ENCODE measurements at places on chromosomes 2 and 18. TPM values are rescaled to one million over a fixed set of nuclear protein-coding genes. Genes with fewer than 3 reads are reported as not detected.

GRCh38 chr2:240881913-240882312 lies 13.3 kb downstream of the AGXT start:
- DNase-seq: no peak

DNA sequence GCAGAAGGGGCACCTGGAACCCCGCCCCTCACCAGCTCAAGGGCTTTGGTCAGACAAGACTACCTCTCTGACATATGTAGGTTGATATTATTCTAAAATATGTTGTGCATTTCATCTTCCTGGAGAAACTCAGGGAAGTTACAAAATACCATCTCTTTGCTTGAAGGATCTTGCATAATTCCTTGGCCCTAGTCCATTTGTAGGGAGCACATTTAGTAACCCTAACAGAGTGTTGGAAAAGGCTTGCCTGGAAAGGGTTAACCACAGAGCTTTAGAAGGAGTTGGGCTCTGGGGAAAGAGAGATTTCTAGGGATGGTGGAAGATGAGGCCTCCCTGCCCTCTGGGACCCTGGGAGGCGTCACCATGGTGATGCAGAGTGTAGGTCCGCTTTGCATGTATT lies 143.0 kb upstream of the SLC1A4 start:
- DNase-seq: no peak

DNA sequence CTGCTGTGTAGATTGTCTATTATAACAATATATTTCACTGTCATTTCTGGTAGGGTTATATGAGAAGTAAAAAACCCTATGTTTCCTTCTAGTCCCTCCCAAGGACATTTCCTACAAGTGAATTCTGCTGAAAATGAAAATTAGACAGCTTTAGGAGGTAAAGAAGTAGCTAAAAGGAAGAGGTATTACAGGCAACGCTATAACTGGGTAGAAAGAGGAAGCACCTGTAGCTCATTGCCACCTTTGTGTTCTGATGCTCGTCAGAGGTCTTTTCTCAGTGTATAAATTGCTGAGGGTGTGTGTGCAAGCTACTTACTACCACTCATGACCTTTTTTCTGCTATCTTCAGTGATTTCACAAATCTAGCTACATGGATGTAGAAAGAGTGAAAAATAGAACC lies 1.4 kb downstream of the DNAJC10 start:
- no peak for DNase-seq

GRCh38 chr2:229610872-229611271 lies 103.5 kb downstream of the DNER start:
- no peak for DNase-seq

- no peak for DNase-seq
These were observed 378.3 kb downstream of the EN1 start for GRCh38 chr2:118469103-118469502.

- DNase-seq: no peak
These were observed 8.1 kb downstream of the LBH start for GRCh38 chr2:30239308-30239985.

DNA sequence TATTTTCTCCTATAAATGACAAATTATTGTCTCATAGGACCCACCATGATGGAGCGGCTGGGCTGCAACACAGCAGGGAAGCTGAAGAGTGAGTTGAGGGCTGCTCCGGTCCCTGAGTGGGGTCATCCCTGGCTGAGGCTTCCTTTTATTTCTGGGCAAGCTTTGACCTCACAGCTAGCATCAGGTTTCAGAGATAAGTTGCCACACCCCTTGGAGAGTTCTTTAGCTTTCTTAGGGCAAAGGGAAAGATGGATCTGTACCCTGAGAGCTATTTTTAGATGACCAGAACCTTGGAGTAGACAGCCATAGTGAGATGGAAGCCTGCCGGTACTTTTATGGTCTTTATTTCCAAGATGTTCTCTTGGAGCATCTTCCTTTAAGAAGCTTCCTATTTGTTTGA lies 11.5 kb downstream of the MYL1 start:
- no peak for DNase-seq

GRCh38 chr2:95574506-95574905 lies 17.3 kb upstream of the TRIM43 start:
- no peak for DNase-seq

- DNase-seq: no peak
These were observed 1.5 kb downstream of the STK25 start for GRCh38 chr2:241506793-241507429.

- no peak for DNase-seq
These were observed 53.2 kb upstream of the CNGA3 start for GRCh38 chr2:98293030-98293429.

DNA sequence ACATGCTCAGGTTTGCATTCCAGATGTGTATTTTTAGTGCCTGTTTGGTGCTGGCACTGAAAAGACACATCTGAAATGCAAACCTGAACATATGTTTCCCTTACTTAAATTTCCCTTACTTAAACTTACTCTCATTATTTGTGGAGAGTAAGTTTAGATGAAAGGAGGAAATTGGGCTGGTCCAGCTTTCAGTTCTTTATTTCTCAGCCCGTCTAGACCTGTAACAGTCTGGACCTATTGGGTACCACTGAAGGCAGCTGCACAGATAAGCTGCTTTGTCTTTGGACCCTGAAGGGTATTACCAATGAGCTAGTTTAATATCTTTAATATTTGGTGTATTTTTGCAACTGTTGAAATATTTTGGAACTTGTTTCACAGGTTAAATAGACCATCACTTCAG lies 17.0 kb upstream of the DSG3 start:
- DNase-seq: no peak

DNA sequence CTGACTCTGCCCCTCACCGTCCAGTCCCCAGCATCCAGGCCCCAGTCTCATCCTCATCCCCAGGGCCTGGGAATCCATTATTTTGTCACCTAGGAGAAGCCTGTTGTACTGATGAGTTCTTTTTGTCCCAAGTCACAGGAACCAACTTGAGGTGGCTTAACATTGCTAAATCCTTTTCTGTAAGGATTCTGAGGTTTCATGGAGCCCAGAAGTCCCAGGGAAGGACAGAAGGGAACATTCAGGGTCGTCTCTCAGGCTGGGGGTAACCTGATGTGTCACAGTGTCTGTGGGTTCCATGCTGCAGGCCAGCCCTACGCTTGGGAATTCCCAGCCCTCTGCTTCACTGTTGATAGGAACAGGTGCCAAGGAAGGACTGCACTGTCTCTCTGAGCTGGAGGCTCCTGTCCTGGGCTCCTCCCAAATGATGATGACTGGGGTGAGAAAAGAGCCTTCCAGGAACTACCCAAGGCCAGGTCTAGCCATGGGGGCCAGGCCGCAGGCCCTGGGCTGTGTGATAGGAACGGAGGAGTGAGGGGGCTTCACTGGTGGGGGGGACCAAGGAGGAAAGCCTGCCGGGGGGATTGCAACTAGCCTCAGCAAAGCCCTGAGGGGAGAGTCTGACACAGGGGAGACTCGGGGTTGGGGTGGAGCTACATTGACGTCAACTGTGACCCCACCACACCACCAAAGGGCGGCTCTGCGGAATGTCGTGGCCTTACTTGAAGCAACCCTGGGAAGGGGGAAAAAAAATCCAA lies 145.7 kb downstream of the SMAD7 start:
- DNase-seq: no peak

DNA sequence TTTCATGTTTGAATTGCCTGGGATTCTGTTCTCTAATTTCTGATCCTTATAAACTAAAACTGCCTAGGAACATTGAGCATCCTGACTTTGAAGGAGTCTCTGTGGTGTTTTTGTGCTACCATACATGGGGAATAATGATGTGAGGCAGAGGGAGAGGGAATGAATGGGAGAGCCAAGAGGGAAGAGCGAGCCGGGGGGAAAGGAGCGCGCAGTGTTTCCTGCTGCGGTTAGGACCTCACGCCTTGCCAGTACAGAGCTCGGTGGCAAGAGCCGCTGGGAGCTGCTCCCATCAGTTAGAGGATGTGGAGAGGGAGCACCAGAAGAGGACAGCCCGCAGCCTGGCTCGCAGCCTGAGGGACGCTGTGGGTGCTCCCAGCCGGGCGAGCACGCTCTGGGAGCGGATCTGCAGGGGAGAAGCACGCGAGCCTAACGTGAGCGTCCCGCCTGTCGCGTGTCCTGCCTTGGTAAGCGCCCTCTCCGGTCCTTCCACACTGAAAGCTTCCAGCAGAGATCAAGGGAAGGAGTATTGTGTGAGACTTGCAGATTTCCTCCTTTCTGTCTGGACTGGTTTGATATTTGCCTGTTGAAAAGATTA lies 114.7 kb downstream of the FAM210A start:
- no peak for DNase-seq

DNA sequence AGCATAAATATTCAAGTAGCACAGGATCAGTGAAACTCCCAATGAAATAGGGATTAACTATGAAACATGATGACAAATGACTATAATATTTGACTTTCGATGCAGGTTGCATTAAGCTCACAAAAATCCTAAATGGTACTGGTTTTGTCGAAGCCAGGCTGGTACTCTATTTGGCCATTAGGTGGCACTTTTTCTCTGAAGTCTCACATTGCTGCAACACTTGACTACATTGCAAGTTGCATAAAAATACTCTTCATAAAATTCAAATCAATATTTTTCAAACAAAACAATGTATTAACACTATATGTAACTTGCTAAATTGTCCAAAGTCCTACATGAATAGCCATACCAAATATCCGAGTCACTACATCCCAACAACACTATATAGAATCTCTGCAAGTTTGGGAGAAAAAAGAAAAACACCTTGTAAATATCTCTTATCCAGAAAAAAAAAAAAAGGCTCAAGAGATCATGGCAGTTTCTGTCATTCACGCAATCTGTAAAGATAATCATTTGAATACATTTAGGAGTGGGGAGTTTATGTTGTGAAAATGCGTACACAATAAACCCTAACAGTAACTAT lies 9.5 kb downstream of the RTTN start:
- DNase-seq: no peak

Gene MAPK4
- total RNA-seq: 0.05 TPM

Gene ARHGEF33
- 0.19 TPM for total RNA-seq

Gene NEB
- 1.5 TPM for total RNA-seq

Gene IL36G
- not detected for total RNA-seq

Gene IL1B
- 8.9 TPM for total RNA-seq

Measured in glomerular endothelial cell (primary cell).